Hair follicular keratinocyte (primary cell): ENCODE measurements at places on chromosomes 5 and 9. TPM values are rescaled to one million over a fixed set of nuclear protein-coding genes. Genes with fewer than 3 reads are reported as not detected.

NMUR2 gene
- total RNA-seq = not detected in 2 replicates

EPB41L4A gene
- total RNA-seq = 1.3 and 6.8 TPM in 2 replicates

APC gene
- 27.3 and 28.9 TPM in 2 replicates for total RNA-seq

RANBP17 gene
- total RNA-seq = 1.6 and 3.3 TPM in 2 replicates

C9orf153 gene
- not detected in 2 replicates for total RNA-seq

ANKRA2 gene
- 10.8 and 14.9 TPM in 2 replicates for total RNA-seq

SCGB3A2 gene
- total RNA-seq = not detected in 2 replicates

PPP3R2 gene
- not detected in 2 replicates for total RNA-seq

SGCD gene
- not detected in 2 replicates for total RNA-seq

PIP5KL1 gene
- 10.2 and 21.9 TPM in 2 replicates for total RNA-seq

ENG gene
- total RNA-seq = 6.2 and 9.6 TPM in 2 replicates

FOXD4L6 gene
- total RNA-seq = 0.27 TPM in 1 of 2 replicates, not detected in the other

C5orf63 gene
- 2.1 and 7.3 TPM in 2 replicates for total RNA-seq

MARCOL gene
- not detected in 2 replicates for total RNA-seq

IGFBPL1 gene
- not detected in 2 replicates for total RNA-seq

FOXD4 gene
- 0.08 and 0.65 TPM in 2 replicates for total RNA-seq

HSPB3 gene
- not detected in 2 replicates for total RNA-seq

THBS4 gene
- total RNA-seq = 1.7 and 2.3 TPM in 2 replicates

DNAJC18 gene
- total RNA-seq = 5.7 and 17.3 TPM in 2 replicates

IFNA21 gene
- total RNA-seq = not detected in 2 replicates

ESM1 gene
- total RNA-seq = not detected in 2 replicates

SEMA5A gene
- total RNA-seq = 1.2 and 1.7 TPM in 2 replicates

OXCT1 gene
- 24.8 and 34.2 TPM in 2 replicates for total RNA-seq

SH2D3C gene
- 0.15 and 0.23 TPM in 2 replicates for total RNA-seq

LRRC70 gene
- not detected in 2 replicates for total RNA-seq

FCN2 gene
- not detected in 2 replicates for total RNA-seq

OTP gene
- not detected in 2 replicates for total RNA-seq

NME5 gene
- total RNA-seq = not detected in 2 replicates

PKD2L2 gene
- not detected in 2 replicates for total RNA-seq

CAMK4 gene
- 1.0 and 2.9 TPM in 2 replicates for total RNA-seq
